ENCODE measurements at places on chromosomes 1 and 21.

GRCh38 chr21:37865156-37865555 is 51.1 kb downstream of the KCNJ6 start:
- no peak for DNase-seq

DNA sequence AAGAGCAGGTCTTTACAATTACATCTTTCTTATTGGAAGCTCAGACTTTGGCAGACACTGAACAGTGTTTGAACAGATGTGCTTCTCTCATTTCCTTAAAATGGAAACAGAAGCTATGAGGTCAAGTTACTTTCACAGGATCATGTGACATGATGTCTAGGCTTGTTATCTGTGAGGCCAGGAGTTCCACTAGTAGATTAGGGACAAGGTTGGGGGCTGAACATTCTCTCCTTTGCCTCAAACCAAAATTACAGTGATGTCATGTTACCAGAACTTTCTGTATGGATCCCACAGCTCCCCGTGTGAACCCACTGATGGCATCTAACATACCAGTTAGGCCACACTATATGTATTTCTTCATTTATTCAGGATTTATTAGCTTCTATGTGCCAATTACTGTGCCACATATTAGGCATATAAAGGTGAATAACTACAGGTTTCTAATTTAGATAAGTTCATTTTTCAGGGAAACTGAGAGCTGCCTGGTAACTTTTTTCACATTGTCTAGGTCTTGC is 6.0 kb downstream of the DYNLT5 start:
- no peak for DNase-seq

DNA sequence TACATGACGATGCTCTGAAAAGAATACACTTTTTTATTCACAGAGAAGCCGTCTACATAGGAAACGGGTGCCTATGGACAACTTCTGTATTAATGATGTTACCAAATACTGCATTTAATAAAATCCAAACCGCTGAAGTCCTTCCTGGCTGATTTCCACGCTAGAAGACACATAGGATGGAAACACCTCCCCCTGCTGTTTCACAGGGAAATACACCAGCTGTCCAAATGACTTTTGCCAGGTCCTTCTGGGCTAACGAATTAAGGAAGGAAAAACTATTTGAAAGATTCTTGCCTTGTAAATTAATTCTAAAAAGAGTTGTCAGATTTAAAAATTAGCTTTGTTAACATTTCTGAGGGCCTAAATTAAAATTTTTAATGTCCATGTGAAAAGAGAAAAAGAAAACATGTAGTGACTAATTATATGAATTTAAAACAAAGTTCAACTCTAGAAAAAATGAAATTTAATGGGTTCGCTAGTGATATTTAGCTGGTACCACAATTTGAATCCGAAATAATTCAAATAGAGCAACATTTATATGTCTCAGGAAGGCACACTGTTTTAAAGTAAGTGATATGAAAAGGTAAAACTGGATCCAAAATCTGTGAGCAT is 146.0 kb downstream of the RERE start:
- peak; percentile 86 for DNase-seq

GRCh38 chr1:22676916-22677583 is 24.0 kb downstream of the C1QB start:
- DNase-seq, result no peak

DNA sequence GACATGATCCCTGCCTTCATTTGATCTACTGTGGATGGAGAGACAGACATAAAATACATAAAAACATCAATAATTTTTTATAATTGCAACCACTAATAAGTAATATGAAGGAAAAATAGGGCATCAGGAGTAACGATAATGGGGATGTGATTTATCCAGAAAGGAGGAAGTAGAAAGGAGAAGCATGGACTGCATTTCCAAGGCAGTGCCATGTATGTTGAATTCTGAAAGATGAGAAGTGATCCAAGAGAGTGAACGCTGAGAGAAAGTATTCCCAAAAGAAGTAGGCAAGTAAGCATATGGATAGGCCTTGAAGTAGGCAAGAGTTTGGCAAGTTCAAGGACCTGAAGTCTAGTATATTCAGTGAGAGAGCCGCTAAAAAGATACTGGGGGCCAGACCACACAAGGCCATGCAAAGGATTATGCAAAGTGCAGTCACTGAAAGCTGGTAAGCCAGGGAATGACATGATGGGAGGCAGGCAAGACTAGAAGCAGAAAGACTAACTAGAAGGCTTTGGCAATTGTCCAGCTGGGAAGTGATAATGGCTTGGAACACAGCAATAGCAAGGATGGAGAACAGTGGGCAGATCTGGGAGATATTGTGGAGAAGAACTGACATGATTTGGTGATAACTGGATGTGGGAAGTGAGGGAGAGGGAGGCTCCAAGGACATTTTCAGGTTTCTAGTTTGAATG is 85.9 kb downstream of the TM2D1 start:
- no peak for DNase-seq

DNA sequence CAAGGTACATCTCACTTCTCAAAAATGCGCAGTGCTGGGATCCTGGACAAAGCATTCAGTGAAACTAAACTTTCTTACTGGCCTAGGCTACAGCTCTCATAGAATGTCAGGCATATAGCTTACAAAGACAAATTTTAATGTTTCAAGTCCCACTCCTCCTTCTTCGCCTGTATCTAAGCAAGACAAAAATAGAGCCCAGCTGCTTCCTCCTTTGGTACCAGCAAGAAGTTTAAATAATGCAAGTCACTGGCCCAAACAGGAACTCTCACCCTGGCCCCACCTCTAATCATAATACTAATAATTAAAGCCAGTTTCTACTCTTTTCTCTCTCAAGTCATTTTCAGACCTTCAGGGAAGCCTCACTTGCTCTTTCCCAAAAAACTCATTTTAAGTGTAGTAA is 1267.9 kb downstream of the MRPL39 start:
- DNase-seq, result no peak

- no peak for DNase-seq
Observed at GRCh38 chr1:232260861-232261260, 369.1 kb downstream of the SIPA1L2 start.

DNA sequence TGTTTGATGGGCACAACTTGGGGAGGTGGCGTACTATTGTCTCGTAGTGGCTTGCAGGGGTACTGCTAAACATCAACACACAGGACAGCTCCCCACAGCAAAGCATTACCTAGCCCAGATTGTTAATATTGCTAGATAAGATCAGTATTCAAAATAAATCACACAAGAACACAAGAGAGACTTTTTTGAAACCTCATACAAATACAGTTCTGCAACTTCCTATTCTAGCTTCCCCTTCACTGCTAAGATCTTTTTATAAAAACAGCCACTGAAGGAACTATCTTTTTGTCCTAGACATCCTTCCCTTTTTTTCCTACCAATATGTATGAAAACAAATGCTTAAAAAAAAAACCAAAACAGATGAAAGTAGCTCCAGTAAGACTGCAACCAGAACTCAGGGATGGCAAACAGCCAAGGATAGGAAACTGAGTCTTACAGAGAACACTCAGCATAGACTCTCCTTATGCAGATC is 137.8 kb upstream of the KRTAP19-8 start:
- DNase-seq, result no peak

GRCh38 chr1:27992276-27992675 is 32.5 kb downstream of the XKR8 start:
- no peak for DNase-seq

- DNase-seq, result no peak
Observed at GRCh38 chr1:171985639-171986038, 144.3 kb downstream of the DNM3 start.

DNA sequence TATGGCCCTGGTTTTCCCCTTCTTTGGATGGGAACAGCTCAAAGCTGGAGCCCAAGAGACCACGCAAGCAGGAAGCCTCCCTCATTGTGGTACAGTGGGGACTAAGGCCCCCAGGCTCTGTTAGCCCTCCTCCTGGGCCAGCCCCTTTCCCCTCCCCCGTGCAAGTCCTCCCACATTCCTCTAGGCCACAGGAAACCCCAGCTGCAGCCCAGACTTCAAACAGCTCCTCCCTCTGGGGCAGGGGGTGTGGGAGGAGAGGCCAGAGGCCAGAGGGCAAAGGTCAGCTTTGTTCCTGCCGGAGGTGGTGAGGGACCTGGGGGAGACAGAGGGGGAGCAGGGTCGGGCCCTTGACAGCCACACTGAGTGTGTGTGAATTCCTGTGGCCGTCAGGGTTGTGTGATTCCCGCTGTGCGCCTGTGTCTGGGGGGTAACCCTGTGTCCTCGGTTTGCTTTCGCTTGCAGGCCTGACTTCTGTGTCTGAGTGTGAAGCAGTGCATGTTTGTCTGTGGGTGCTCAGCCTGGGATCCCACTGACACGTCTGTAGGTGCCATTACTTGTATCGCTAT is 3.4 kb upstream of the AHDC1 start:
- peak; percentile 93 for DNase-seq

DNA sequence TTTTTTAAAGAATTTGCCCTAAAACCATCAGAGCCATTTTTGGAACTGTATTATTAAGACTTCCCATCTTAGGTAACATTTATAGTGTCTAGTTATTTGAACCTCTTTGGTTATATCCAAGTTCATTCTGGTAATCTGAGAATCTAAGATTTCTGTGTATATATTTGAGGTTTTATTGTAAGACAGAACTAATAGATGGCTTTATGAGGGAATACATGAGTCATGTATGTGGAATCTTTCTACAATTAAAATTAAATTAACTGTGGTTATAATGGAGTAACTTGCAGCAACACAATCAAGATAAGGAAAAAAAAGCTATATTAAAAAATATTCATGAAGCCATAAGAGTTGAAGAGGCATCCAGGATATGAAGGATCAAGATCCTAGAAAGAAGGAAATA is 92.1 kb downstream of the UBE2U start:
- no peak for DNase-seq

DNA sequence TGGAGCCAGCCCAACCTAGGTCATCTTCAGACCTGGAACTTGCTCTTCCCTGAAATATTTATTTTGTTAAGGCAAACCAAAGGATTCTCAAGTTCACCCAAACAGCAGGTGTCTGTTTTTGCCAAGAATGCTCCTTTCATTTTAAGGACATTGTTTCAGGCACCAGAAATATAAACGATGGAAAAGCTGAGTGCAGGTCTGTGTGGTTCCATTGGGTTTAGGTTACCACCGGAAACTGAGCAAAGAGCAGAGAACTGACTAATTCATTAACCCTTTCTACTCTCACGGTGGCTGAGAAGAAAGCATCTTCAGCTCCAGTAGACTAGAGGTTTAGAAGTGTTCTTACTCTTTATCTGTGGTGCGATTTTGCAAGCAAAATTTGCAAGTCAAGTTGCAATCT is 38.0 kb upstream of the ZC3H11B start:
- DNase-seq, result no peak

DNA sequence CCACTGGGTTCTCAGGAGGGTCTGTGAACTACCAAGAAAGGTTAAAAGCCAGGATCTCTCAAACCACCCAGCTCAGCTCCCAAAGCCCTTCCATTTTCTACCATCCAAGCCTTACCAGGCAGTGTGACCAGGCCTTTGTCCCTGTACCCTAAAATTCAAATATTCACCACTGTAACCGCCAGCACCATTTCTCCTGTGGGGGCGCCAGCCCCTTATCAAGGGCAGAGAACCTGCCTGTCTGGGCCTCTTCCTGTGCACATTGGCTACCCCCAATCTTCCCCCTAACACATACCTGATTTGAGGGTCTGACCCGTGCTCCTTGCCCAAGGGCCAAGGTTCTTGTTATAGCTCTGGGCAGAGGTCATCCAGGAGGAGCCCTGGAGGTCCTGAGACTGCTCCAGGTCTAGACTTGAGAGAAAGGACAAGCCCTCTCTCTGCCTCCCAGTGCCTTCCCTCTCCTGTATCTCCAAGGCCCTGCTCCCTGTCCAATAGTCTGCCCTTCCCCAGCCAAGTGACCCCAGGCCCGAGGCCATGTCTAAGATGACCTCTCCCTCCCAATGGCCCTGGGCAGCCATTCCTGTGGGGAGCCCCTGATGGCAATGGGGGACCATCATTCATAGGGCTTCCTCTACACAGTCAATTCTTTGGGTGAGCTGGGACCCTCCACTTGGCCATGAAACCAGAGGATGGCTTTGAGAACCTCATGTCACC is 78.5 kb downstream of the FHAD1 start:
- no peak for DNase-seq

DNA sequence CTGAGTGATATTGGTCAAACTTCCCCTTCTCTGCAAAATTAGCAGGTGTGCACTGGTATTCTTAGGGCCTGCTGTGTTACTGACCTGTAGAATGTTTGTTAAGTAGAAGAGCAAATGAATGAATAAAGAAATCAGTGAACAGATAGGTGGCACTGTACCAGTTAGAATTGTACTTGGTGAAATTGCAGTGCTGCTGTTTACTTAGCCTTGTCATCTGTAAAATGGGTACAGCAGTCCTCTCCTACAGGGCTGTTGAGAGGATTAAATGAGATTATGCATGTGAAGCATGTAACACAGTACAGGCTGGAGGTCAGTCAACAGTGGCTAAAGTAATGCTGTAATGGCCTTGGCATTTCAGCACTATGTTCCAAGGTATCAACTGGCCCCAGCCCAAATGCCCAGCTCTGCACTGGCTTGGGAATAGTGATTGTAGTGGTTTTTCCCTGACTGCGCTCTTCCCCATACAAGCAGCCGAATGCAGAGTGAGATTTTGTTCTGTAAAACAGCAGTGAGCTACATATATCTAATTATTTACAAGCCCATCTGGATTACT is 10.5 kb downstream of the VANGL1 start:
- no peak for DNase-seq

DNA sequence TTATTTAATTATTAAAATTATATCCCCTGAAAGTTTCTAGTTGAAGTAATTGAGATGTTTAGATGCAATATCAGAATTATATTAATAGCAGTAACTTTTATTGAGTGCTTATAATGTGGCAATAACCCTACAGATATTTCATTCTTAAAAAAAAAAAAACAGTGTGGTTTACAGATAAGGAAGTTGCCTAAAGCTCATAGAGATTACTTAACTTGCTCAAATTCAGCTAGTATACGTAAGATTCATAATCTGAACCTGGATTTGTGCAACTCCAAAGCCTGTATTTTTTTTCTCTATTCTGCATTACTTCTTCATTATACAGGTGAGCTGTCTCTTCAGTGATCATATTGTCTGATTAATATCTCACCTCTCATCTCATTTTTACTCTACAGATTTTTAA is 156.0 kb upstream of the PTBP2 start:
- no peak for DNase-seq

DNA sequence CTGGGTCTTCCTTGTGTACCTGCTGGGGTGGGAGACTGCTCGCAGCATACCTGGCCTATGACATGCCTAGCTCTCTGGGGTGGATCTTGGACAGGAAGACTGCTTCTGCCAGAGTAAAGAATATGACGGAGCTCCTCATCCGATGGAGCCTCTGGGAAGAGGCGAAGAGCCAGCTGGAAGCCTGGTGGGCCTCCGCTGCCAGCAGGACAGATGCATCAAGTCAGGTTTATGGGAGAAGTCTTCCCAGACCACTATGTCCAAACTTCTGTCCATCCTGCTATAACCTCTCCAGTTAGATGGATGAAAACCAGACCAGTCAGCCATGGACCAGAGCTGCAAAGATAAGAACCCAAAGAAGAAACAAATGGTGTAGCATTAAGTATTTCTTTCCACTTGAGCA is 27.7 kb upstream of the NGF start:
- peak; percentile 24 for DNase-seq
